ENCODE measurements at places on chromosomes 1 and 21.

DNA sequence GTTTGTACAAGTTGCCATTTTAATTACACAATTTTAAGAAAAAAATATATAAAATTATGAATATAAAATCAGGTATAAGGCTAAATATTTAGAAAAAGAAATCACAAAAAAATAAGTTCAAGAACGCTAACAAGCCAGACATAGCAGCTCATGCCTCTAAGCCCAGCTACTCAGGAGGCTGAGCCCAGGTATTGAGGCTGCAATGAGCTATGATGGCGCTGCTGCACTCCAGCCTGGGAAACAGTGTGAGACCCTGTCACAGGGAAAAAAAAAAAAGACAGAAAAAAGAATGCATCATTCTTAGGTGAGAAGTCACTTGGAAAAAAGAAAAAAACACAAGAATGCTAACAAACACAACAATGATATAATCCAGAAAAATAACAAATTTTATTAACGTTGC lies 112.3 kb upstream of the PRDX6 start:
- no peak for DNase-seq

DNA sequence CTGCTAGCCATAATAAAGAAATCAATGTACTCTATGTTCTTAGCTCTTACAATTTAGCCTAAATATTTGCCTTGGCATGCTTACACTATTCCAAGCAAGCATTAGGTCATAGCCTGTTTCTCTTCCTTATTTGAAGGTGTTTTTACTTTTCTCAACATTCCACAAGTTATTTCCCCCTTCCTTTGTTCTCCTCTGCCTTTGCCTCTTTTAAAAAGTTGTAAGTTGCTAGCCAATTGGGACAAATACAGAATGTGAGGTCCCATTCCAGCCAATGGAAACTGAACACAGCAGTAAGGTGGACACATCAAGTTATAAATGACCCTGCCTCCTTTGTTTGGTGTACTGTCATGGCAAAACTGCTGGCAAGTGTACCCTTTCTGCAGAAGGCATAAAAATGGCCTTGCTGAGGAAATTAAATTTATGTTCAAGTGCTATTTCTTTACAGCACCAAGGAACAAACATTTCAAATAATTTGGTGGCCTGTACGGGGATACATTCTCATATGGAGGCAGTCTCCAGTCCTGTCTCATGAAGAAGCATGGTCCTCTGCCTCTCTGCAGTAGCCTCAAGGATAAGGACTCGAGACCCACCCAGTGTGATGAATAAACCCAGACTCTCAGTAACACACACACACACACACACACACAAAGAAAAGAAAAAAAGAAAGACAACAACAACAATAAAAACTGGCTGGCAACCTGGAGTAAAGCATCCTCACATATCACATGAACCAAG lies 28.8 kb upstream of the FMO1 start:
- no peak for DNase-seq

- no peak for DNase-seq
These were observed 7.6 kb upstream of the GADD45A start for GRCh38 chr1:67677408-67677807.

- DNase-seq = no peak
These were observed 58.9 kb downstream of the WLS start for GRCh38 chr1:68173283-68173935.

DNA sequence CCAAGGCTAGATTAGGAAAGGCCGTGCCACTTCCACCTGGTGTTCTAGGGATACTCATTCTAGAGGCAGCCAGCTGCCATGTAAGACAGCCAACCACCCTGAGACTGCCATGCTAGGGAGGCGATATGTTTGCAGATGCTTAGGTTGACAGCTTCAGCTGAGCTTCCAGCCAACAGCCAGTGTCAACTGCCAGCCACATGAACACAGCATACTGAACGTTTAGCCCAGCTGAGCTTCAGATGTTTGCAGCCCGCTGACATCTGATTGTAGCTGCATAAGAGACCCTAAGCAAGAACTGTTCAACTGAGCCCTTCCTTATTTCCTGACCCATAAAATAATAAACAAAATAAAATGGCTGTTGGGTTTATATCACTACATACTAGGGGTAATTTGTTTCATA lies 5.0 kb upstream of the KCNC4 start:
- no peak for DNase-seq
